ENCODE measurements at places on chromosomes 16 and 17.
A peak's percentile ranks its signal among the peaks of the same experiment; 100 is the strongest.

- no peak for DNase-seq
Observed at GRCh38 chr17:42346481-42346880, 41.8 kb downstream of the STAT3 start.

DNA sequence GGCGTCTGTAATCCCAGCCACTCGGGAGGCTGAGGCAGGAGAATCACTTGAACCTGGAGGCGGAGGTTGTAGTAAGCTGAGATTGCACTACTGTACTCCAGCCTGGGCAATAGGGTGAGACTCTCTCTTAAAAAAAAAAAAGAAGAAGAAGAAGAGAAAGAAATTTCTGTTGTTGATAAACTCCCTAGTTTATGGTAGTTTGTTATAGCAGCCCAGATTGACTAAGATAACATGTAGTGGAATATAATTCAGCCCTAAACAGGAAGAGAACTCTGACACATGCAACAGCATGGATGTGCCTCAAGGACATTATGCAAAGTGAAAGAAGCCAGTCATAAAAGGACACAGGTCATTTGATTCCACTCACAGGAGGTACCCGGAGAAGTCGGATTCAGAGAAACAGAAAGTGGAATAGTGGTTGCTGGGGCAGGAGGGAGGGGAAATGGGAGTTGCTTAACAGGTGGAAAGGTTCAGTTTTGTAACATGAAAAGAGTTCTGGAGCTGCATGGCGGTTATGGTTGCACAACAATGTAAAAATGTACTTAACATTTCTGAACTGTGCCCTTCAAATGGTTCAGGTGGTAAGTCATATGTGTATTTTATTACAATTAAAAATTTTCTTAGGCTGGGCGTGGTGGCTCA is 26.0 kb upstream of the PRM1 start:
- no peak for DNase-seq

- no peak for DNase-seq
Observed at GRCh38 chr16:57190136-57190535, 4.0 kb downstream of the RSPRY1 start.

GRCh38 chr17:35947156-35947585 is 3.7 kb upstream of the LYZL6 start:
- peak; percentile 62 for DNase-seq

DNA sequence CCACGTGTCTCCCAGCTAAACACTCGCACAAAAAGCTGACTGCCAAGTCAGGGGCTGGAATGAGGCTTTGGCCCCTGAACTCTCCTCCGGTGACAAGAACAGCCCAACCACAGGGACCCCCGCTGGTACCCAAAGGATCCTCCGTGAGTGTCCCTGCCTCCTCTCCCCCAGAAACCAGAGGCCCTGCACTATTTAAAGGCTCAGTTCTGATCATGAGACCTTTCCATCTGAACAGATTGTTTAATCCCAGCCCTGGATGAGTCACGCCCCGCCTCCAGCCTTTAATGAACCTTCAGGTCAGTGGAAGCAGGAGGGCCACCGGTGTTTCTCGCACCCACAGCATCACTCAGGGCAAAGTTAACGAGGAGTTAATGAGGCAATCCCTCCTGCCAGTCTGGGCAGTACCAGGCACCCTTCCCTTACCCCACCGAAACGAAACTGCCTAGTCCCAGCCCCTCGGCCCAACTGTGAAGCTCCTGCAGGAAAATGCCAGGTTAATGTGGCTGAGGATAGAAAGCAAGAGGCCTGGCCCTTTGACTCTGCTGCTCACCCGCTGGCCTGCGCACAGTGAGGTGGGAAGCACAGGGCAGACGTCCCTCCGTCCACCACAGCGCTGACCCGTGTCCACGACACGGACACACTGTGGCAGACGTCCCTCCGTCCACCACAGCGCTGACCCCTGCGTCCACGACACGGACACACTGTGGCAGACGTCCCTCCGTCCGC is 32.4 kb downstream of the TIMM22 start:
- peak; percentile 43 for DNase-seq

DNA sequence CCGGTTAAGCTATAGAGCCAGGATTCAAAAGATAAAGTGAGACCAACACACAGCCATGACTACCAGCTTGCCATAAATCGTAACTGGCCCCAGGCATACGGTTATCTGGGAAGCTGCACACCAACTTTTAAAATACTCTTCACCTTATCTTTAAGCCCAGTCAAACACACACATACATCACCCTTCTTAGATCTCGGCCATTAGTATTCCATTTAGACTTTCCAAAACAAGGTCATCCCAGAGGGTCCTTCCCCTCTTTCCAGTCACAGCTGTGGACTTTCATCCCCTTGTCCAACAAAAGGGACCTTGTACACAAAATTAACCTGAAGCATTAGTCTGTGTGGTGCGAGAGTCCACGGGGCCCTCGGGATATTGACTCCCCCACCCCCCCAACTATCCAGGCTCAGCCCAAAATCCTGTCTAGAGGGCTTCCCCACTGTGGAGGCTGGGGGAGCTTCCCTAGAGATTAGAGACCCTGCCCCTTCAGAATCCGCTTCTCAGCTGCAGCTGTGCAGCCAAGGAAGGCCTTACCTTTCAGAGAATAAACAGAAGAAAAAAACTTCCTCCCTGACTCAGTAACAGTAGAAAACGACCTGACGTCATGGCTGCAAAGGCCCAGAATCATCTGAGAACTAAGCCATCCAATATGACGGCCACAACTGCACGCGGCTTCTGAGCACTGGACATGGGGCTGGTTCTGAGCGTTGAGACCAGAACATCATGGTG is 9.9 kb downstream of the ZFHX3 start:
- DNase-seq, result no peak

GRCh38 chr16:69055008-69055407 is 50.4 kb upstream of the HAS3 start:
- DNase-seq, result no peak

GRCh38 chr17:3512505-3513171 is 36.8 kb downstream of the ASPA start:
- peak; percentile 37 for DNase-seq

GRCh38 chr16:15498427-15499175 is 64.2 kb downstream of the BMERB1 start:
- no peak for DNase-seq

- peak; percentile 28 for DNase-seq
Observed at GRCh38 chr16:71645450-71645849, 19.5 kb downstream of the MARVELD3 start.

DNA sequence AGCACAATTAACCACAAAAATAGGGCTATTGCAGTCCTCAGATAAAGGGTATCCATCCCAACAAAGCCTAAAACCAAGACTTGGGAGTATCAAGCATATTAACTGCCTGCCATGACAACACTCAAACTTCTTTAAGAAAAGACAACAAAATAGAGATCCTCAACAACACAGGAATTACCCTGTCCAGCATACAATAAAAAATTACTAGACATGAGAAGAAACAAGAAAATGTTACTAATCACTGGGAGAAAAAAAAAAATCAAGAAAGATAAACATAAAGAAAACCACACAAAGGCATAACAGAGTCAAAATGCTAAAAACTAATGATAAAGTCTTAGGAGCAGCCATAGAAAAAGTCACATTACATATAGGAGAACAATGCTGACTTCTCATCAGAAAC is 73.9 kb downstream of the SLC39A11 start:
- no peak for DNase-seq

DNA sequence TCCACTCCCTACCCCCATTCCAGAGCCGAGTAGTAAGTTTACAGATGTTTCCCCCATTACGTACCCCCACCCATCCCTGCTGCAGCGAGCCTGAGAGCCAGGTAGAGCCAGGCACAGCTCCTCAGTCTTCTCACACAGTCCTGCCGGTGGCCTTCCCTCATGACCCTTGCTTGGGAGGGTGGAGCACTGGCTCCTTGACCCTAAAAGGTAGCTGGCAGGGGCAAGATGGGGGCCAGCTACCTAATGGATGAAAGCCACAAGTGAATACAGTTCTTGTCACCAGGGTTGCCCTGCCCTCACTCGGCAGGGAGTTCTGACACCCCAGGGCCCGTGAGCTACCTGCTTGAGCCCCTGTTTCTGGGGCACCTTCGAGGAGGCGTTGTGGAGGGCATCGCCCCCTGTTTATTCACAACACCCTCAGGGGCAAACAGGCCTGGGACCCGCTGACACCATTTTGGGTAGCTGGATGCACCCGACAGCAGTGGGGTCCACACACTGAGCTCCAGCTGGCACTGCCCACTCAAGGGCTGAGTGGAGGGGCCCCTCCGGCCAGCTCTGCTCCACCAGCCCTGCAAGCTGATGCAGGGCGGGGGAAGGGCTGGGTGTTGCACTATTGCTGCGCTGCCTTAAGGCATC is 22.2 kb downstream of the ADAM11 start:
- DNase-seq, result no peak

DNA sequence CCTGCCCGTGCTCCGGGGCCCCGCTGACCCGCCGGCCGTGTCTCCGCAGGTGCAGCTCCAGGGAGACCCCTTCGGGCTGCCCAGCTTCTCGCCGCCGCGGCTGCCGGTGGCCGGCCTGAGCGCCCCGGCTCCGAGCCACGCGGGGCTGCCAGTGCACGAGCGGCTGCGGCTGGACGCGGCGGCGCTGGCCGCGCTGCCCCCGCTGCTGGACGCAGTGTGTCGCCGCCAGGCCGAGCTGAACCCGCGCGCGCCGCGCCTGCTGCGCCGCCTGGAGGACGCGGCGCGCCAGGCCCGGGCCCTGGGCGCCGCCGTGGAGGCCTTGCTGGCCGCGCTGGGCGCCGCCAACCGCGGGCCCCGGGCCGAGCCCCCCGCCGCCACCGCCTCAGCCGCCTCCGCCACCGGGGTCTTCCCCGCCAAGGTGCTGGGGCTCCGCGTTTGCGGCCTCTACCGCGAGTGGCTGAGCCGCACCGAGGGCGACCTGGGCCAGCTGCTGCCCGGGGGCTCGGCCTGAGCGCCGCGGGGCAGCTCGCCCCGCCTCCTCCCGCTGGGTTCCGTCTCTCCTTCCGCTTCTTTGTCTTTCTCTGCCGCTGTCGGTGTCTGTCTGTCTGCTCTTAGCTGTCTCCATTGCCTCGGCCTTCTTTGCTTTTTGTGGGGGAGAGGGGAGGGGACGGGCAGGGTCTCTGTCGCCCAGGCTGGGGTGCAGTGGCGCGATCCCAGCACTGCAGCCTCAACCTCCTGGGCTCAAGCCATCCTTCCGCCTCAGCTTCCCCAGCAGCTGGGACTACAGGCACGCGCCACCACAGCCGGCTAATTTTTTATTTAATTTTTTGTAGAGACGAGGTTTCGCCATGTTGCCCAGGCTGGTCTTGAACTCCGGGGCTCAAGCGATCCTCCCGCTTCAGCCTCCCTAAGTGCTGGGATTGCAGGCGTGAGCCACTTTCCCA is 5.9 kb downstream of the CTF1 start:
- DNase-seq, result peak; percentile 74

DNA sequence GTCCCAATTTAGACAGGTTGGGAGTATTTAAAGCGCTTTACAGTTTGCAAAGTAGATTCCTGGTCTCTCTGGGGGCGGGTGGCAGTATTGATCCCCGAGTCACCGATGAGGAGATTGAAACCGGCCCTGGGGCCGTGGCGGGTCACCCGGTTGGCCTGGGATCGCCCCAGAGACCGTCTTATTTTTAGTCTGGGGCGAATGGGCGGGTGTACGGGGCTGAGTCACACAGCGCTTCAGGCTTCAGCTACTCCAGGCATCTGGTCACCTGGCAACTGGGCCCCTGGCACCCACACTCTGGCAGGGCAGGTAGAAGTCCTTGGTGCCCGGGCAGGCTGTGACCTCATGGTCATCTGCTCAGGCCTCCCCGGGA is 669 bp downstream of the MIEF2 start:
- DNase-seq, result peak; percentile 66

- DNase-seq, result peak; percentile 26
Observed at GRCh38 chr16:6682142-6682811, 650.4 kb upstream of the RBFOX1 start.

DNA sequence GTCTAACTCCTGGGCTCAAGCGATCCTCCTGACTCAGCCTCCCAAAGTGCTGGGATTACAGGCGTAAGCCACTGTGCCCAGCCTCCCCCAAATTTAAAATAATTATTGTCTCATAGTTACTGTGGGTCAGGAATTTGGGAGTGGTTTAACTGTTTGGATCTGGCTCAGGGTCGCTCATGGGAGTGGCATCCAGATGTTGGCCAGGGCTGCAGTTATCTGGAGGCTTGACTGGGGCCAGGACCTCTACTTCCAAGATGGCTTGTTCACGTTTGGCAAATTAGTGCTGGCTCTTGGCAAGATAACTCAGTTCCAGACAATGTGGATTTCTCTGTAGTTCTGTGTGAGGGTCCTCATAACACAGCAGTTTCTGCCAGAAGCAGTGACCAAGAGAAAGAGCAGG is 8.0 kb downstream of the TEN1 start:
- DNase-seq, result no peak

DNA sequence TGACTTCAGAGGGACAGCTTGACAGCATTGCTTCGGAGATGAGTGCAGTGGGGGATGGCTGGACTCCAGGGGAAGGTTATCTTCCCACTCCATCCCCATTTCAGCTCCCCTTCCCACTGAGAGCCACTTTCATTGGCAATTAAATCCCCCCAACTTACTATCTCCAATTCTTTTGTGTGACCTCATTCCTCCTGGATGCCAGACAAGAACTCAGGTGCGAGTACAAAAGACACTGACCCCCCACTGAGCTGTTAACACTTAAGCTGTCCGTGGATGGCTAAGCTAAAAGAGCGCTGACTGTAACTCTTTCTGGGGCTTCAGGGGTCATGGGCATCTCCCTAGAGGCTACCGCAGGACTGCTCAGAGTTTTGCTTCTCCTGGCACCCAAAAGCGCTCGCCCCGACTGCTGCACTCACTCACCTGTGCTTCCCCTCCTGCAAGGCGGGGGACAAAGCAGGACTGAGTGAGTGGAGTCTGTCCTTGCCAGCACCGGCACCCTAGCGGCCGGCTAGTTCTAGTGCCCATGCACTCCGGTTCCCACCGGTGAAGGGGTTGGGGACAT is 44.8 kb upstream of the FBXO47 start:
- DNase-seq, result no peak

DNA sequence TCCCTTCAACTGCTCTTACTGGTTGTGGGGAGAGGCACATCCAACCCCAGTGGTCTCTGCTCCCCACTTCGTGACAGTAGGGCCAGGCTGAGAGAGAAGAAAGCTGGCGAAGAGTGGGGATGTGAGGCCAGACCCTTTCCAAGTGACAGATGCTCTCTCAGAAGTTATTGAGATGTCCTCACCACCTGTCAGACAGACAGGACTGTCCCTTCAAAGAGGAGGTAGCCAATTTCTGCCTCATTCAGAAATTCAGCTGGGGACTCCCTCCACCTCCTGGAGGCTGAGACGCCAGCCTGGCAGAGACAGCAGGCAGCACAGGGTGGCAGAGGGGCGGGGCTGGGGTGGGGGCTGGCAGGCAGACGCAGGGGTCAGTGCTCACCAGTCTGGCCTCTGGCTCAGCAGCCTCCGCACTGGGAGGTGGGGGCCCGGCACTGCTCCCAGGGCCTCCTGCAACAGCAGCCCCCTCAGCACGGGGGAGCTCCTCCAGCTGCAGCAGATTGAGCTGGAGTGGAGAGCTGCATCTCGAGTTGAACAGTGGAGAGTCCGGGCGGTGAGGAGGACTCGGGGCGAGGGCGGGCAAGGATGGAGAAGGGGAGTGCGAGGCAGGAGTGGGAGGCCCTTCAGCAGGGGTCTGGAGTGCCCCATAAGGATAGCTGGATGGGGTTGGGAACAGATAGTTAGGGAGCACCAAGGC is 9.2 kb downstream of the PER1 start:
- no peak for DNase-seq

All from transverse colon (tissue), 4 donors.